Inflammatory macrophage treated with lipopolysaccharide for 1 hour (primary cell): ENCODE measurements at places on chromosomes 4 and X.

GRCh38 chrX:120452131-120452530 lies 17.0 kb downstream of the LAMP2 start:
- no peak for DNase-seq

DNA sequence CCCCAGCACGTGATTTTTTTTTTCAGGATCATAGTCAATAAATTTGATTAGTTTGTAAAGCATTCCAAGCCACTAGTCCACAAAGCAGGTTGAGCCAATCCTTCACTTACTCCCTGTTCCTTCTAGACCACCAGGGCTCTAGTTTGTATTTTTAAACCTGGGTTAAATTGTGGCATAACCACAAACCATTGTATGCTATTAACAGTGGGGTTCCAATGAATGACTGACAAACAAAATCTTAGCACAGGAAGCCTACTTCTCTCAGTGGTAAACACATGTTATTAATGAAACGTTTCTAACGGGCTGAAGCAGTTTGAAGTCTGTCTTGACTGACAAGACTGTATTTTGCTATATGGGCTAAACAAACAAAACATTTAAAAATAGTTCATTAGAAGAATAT lies 48.6 kb upstream of the GYPA start:
- DNase-seq, result no peak

- DNase-seq, result no peak
Observed at GRCh38 chr4:155772459-155773195, 13.8 kb downstream of the GUCY1B1 start.

DNA sequence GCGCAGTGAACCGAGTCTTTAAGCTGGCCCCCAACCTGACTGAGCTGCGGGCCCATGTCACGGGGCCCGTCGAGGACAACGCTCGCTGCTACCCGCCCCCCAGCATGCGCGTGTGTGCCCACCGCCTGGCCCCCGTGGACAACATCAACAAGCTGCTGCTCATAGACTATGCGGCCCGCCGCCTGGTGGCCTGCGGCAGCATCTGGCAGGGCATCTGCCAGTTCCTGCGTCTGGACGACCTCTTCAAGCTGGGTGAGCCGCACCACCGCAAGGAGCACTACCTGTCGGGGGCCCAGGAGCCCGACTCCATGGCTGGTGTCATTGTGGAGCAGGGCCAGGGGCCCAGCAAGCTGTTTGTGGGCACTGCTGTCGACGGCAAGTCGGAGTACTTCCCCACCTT lies 2.2 kb downstream of the PLXNA3 start:
- no peak for DNase-seq

GRCh38 chr4:77040270-77040669 lies 35.5 kb downstream of the CCNI start:
- peak; percentile 45 for DNase-seq

GRCh38 chr4:39353478-39354253 lies 12.5 kb downstream of the RFC1 start:
- DNase-seq, result peak; percentile 56

DNA sequence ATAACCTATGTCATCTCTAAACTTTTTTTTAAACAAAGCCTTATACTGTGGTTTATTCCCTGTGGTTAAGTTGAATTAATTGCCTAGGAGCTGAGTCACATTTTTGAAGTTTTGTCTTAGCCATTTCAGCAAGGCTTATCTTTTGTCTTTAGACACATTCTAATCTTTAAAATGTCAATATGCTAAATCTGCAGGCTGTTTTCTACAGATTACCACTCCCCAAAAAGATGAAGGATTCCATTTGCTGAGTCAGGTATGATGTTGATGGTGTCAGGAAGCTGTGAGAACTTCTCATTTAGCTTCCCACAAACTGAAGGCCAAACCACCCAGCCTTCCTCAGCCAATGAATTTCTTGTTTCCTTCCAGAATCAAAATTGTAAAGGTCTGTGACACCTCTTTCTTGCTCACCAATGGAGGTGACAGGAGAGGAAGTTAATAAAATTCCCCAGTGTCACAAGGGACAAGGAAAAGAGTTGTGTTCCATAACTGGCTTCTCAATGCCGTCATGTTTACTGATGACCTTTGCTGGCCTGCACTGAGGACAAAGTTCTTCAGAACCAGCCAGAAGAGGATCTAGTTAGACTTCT lies 3.7 kb upstream of the CXCL6 start:
- DNase-seq, result no peak

GRCh38 chr4:176534566-176534965 lies 214.8 kb downstream of the SPCS3 start:
- no peak for DNase-seq

DNA sequence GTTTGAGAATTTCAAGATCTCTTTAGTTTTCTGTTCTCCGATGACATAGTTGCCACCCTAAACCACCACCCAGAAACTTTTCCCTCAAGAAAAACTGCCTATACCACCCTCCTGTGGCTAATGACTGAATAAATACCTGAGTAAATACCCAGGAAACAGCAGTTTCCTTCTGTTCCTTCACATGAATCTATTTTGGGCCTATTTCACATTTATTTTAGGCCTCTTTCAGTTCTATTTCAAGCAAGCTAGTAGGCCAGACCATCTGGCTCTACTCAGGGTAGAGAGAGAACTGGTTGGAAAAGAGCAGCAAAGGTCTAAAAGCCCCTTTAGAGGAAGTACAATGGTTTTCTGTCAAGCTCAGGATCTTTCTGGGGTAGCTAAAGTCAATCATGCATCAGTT lies 23.4 kb downstream of the ARHGEF9 start:
- DNase-seq, result no peak

- DNase-seq, result no peak
Observed at GRCh38 chrX:12065251-12065650, 73.0 kb upstream of the FRMPD4 start.

GRCh38 chr4:85681221-85681657 lies 206.3 kb downstream of the ARHGAP24 start:
- peak; percentile 88 for DNase-seq

DNA sequence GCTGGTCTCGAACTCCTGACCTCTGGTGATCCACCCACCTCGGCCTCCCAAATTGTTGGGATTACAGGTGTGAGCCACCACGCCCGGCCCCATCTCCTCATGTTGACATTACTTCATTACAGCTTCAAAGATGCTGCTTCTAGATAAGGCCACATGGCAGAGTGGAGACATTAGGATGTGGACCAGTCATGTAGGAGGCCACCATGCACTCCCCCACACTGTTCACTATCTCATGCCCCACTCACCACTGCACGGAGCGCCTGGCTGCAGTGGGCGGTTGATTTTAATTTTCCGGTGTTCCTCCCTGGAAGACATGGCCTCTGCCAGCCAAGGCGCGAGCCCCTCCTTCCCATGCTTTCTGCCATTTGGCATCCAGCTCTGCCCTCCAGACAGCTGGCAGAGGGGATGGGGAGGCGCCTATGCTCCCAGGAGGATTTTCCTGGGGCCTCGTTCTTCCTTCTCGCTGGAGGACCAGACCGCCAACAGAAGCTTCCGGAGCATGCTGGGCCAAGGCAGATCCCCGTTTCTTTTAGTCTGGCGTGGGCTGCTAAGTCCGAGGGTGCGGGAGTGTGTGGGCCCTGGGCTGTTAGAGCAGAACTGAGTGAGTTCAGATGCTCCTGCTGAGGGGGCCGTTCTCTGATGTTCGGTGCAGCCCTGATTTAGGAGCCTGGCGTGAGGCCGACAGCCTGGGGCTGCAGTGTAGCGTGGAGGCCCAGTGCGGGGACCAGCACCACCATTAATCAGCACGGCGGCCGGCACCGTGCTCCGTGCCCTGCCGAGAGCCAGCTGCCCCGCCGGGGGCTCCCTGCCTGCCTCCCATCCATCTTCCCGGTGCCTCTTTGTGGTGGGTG lies 93.1 kb downstream of the SORCS2 start:
- DNase-seq, result no peak

GRCh38 chrX:84216406-84216805 lies 28.4 kb upstream of the RPS6KA6 start:
- DNase-seq, result no peak

- peak; percentile 77 for DNase-seq
Observed at GRCh38 chr4:78876568-78877320, 62.5 kb downstream of the PAQR3 start.
